ENCODE measurements at places on chromosomes 16 and 17. TPM values are rescaled to one million over a fixed set of nuclear protein-coding genes. Genes with fewer than 3 reads are reported as not detected.

DNA sequence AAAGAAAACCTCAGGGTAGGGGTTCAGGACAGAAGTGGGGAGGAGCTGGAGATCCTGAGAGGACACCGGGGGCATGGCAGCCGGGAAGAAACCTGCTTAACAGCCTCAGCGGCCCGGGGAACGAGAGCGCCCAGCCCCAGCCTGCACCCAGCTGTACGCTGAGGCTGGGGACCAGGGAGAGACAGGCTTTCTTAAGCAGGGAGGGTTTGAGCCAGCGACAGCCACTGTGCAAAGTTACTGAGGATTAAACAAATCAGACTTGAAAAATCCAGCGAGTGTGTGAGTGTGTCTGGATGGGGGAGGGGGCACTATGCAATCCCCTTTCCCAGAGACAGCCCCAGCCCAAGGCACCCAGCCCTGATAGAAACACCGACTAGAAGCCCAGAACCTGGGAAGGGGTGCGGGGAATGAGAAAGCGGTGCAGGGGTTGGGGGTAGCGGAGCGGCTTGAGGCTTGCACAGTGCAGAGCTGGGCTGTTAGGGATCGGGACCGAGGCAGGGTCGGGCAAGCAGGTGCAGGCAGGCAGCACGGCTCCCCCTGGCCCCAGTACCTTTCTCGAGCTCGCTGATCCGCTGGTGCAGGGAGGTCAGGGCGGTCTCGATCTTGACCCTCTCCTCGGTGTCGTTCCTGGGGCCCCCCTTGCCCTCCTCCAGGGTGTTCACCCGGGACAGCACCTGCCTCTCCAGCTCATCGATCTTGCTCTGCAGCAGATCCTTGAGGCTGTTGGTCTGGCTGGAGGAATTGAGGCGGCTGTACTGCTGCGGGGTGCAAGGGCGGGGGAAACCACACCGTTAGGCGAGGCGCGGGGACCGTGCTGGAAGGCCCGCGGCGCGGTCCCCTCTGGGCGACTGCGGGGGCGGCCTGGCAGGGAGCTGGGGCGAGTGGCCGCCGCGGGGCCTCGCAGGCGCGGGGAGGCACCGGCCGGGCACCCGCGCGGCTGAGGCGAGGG lies 1.2 kb downstream of the NPTX1 start:
- peaks cover 55% of the 10 kb centered on the region for H3K4me1 ChIP-seq
- peaks cover 37% of the 10 kb centered on the region for H3K27me3 ChIP-seq
- H3K36me3 ChIP-seq, result peaks cover 11% of the 10 kb centered on the region
- H3K27ac ChIP-seq, result no peak overlapping the region
- DNase-seq, result no peak
- H3K4me3 ChIP-seq, result peak overlapping the region; percentile 51

DNA sequence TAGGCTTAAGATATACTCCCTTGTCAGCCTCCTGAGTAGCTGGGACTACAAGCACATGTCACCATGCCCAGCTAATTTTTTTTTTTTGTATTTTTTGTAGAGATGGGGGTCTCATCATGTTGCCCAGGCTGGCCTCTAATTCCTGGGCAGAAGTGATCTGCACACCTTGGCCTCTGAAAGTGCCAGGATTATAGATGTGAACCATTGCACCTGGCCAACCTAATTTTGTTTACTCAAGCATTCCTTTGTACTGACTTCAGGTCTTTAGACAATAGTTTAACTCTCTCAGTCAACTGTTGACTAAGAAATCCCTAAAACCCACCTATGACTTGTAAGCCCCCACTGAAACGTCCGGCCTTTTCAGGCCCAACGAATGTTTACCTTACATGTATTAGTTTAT lies 628.3 kb upstream of the CDH8 start:
- H3K27ac ChIP-seq, result no peak overlapping the region
- no peak overlapping the region for H3K4me3 ChIP-seq
- H3K27me3 ChIP-seq, result no peaks in the 10 kb centered on the region

GRCh38 chr17:82830249-82830661 lies 9.6 kb downstream of the ZNF750 start:
- H3K27ac ChIP-seq, result peak overlapping the region; percentile 9
- H3K36me3 ChIP-seq, result peaks cover 56% of the 10 kb centered on the region
- H3K4me3 ChIP-seq, result peak overlapping the region; percentile 34
- DNase-seq, result no peak

DNA sequence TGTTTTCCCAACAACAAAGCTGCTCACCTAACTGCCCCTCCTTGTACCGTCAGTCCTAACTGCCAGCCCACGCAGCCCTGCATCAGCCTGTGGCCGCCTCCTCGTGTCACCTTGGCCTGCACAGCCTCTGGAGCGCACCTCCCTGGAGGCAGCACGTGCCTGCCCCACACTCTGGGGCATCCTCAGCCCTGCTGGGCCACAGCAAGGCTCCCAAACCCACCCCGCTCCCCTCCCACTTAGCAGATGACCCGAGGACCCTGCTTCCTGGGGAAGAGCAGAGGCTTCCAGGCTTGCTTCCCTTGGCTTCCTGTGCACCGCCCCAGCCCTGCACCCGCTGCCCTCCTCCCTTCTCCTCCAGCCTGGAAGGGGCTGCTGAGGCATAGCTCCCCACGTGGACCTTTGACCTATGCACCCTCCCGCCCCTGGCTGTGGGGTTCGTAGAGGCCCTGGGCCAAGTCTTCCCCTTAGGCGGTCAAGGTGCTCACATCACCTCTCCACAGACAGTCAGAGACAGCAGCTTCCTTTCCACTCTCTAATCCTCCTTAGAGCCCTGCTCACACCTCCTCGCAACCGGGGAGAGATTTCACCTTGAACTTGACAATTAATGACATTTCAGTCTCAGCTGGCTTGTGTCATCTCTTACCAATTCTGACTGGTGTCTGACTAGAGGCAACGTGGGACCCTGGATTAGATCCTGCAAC lies 115.0 kb downstream of the MGAT5B start:
- H3K27ac ChIP-seq, result no peak overlapping the region
- no peaks in the 10 kb centered on the region for H3K27me3 ChIP-seq
- no peaks in the 10 kb centered on the region for H3K36me3 ChIP-seq
- no peak overlapping the region for H3K4me3 ChIP-seq
- H3K4me1 ChIP-seq, result no peaks in the 10 kb centered on the region

DNA sequence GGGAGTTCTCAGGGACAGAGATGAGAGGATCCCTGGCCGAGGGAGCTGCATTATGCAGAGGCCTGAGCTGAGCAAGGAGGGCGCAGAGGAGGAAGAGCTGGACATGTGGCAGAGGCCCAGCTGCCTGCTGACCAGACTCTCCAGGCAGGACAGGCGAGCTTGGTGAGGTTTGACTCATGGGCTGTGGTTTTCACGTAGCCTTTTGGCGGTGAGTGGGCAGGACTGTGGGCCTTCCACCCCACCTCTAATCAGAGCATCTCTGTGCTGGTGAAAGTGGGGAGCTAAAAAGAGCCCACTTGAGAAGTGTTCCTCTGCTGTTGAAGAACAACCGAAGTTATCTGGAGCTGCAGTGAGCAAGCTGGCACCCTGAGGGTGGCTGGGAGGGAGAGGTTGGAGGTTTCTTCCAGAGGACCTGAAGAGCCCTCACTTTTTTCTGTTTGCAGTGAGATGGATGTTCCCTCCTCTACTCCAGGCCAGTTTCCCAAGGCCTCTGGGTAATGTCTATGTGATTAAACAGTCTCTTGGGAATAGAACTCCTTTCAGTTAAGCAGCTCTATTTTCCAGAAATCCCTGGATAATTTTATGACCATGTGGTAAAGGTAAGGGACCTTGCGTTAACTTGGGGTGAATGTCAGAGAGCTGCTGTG lies 11.9 kb downstream of the EPN2 start:
- DNase-seq, result no peak
- H3K4me3 ChIP-seq, result no peak overlapping the region
- peaks cover 76% of the 10 kb centered on the region for H3K4me1 ChIP-seq
- H3K27ac ChIP-seq, result peak overlapping the region; percentile 54
- H3K36me3 ChIP-seq, result no peaks in the 10 kb centered on the region

GRCh38 chr16:48617711-48618148 lies 7.8 kb upstream of the N4BP1 start:
- H3K27ac ChIP-seq, result peak overlapping the region; percentile 68
- no peaks in the 10 kb centered on the region for H3K36me3 ChIP-seq
- H3K27me3 ChIP-seq, result no peaks in the 10 kb centered on the region
- H3K4me1 ChIP-seq, result peaks cover 43% of the 10 kb centered on the region
- DNase-seq, result no peak
- no peak overlapping the region for H3K4me3 ChIP-seq

GRCh38 chr16:57993438-57993837 lies 7.0 kb downstream of the ZNF319 start:
- no peak overlapping the region for H3K27ac ChIP-seq
- no peaks in the 10 kb centered on the region for H3K27me3 ChIP-seq
- no peak for DNase-seq
- H3K4me3 ChIP-seq, result no peak overlapping the region
- peaks cover 13% of the 10 kb centered on the region for H3K4me1 ChIP-seq
- peaks cover 60% of the 10 kb centered on the region for H3K36me3 ChIP-seq

- H3K27ac ChIP-seq, result no peak overlapping the region
- no peaks in the 10 kb centered on the region for H3K27me3 ChIP-seq
- no peak overlapping the region for H3K4me3 ChIP-seq
- no peak for DNase-seq
These were observed 32.2 kb downstream of the HSD17B2 start for GRCh38 chr16:82067042-82067803.

DNA sequence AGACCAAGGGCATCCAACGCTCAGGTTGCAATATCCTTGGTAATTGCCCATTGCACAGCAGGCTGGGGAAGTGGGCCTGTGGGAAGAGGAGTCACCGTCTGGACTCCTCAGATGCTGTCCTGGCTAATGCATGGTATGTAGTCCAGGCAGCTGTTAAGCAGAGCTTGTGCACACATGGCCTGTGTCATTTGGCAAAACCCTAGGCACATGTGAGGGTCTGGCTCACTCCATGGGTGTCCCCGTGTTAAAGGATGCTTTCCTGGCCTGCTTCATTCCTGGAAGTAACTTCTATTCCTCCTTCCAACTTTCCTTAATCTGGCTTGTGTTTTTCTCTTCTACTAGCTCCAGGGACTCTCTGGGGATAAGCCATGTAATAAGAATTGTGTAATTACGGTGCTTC lies 378.0 kb upstream of the CA10 start:
- DNase-seq, result no peak
- H3K4me3 ChIP-seq, result no peak overlapping the region
- H3K36me3 ChIP-seq, result no peaks in the 10 kb centered on the region
- H3K27ac ChIP-seq, result no peak overlapping the region

GRCh38 chr16:72043539-72043938 lies 10.8 kb upstream of the HP start:
- H3K36me3 ChIP-seq, result peaks cover 16% of the 10 kb centered on the region
- H3K4me1 ChIP-seq, result no peaks in the 10 kb centered on the region
- no peak overlapping the region for H3K4me3 ChIP-seq
- no peak overlapping the region for H3K27ac ChIP-seq

- H3K36me3 ChIP-seq, result no peaks in the 10 kb centered on the region
- H3K4me3 ChIP-seq, result no peak overlapping the region
- no peak overlapping the region for H3K27ac ChIP-seq
These were observed 98.7 kb downstream of the UTP18 start for GRCh38 chr17:51359055-51359454.

- H3K4me1 ChIP-seq, result peaks cover 69% of the 10 kb centered on the region
- no peaks in the 10 kb centered on the region for H3K27me3 ChIP-seq
- H3K27ac ChIP-seq, result peak overlapping the region; percentile 46
- no peak overlapping the region for H3K4me3 ChIP-seq
- DNase-seq, result no peak
- H3K36me3 ChIP-seq, result no peaks in the 10 kb centered on the region
These were observed 35.7 kb downstream of the RAI1 start for GRCh38 chr17:17716837-17717523.

- H3K36me3 ChIP-seq, result no peaks in the 10 kb centered on the region
- H3K4me3 ChIP-seq, result no peak overlapping the region
- H3K27me3 ChIP-seq, result no peaks in the 10 kb centered on the region
- H3K4me1 ChIP-seq, result no peaks in the 10 kb centered on the region
These were observed 381.6 kb upstream of the ASIC2 start for GRCh38 chr17:33674685-33675084.

- no peaks in the 10 kb centered on the region for H3K27me3 ChIP-seq
- no peak overlapping the region for H3K4me3 ChIP-seq
- DNase-seq, result no peak
- no peak overlapping the region for H3K27ac ChIP-seq
These were observed 208.4 kb upstream of the RBFOX1 start for GRCh38 chr16:7124242-7124641.

DNA sequence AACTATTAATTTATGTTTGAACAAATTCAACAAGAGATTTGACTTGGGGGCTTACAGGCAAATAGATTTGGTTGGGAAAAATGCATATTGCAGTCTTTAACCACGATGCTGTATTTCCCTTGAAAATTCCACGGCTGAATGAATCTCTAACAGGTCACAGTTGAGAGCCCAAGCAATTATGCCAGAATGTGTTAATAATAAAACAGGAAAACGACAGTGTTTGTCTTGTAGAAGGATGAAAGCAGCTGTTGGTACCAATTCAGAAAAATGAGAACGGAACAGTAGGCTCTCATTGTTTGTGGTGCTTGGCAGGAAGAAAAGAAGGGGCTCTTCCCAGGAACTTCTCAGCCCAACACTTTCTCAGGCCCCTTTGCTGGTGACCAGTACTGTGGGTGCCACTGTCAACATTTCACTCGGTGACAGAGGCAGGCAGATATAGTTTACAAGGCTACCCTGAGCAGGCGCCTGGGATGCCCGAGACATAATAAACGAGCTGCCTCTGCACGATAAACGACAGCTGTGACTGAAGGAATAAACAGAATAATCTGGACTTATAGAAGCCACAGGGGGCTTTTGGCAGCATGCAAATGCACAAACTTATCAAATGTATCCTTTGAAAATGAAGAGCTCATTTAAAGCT lies 387.1 kb downstream of the HS3ST4 start:
- H3K4me1 ChIP-seq, result no peaks in the 10 kb centered on the region
- no peaks in the 10 kb centered on the region for H3K27me3 ChIP-seq
- no peak for DNase-seq
- H3K4me3 ChIP-seq, result no peak overlapping the region
- no peak overlapping the region for H3K27ac ChIP-seq

GRCh38 chr17:73533781-73534180 lies 110.5 kb downstream of the SDK2 start:
- no peaks in the 10 kb centered on the region for H3K36me3 ChIP-seq
- no peaks in the 10 kb centered on the region for H3K27me3 ChIP-seq
- no peak overlapping the region for H3K4me3 ChIP-seq
- no peaks in the 10 kb centered on the region for H3K4me1 ChIP-seq
- DNase-seq, result no peak

DNA sequence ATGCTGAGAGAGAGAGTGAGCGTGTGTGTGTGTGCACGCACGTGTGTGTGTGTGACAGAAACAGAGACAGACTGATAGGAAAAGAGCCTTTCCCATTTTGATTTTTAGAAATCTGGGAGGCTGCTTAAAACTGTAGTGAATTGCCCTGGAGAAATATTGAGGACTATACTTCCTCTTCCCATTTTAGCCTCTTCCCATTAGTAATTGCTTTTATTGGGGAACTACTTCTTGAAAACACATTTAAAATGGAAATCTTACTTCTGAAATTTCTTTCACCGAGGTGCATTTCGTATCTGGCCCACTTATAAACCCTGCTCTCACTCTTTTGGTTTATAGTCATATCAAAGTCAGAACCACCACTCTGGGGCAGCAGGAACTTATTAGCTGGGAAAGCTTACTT lies 47.1 kb downstream of the NUP93 start:
- DNase-seq, result no peak

OR1F1 gene
- total RNA-seq, result not detected

PDILT gene
- total RNA-seq, result not detected

SYT17 gene
- total RNA-seq, result 5.0 TPM

SDR42E2 gene
- not detected for total RNA-seq

C16orf92 gene
- not detected for total RNA-seq

CRYBA1 gene
- not detected for total RNA-seq

CLDN7 gene
- 1.7 TPM for total RNA-seq

KRT36 gene
- not detected for total RNA-seq
